Amniotic epithelial cell (primary cell): ENCODE measurements at places on chromosomes 2 and 18.

GRCh38 chr2:235766278-235766677 lies 272.4 kb downstream of the AGAP1 start:
- DNase-seq: peak; percentile 74

DNA sequence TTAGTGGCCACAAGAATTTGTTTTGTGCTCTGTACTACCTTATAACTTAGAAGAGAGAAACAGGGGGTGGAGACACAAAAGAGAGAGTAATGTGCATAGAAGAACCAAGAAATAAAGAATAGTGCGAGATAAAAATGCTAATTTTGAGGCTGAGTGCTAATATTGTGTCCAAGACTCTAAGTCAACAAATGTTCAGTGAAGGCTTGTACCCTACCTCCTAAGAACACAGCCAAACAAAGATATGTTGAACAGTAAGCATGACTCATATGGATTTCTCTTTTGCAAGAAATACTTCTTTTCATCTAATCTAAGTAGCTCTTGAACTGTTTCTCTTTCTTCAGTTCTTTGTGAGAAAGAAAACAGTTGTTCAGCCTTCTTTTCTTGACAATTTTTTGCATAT lies 45.2 kb downstream of the GAREM1 start:
- peak; percentile 91 for DNase-seq

DNA sequence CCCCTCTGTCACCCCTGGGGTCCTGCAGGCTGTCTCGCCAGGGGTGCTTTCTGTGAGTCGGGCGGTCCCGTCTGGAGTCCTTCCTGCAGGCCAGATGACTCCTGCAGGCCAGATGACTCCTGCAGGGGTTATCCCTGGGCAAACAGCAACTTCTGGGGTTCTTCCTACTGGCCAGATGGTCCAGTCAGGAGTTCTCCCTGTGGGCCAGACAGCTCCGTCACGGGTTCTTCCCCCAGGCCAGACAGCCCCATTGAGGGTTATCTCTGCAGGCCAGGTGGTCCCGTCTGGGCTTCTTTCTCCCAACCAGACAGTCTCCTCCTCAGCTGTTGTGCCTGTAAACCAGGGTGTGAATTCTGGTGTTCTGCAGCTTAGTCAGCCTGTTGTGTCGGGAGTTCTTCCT lies 27.6 kb downstream of the ADNP2 start:
- no peak for DNase-seq

DNA sequence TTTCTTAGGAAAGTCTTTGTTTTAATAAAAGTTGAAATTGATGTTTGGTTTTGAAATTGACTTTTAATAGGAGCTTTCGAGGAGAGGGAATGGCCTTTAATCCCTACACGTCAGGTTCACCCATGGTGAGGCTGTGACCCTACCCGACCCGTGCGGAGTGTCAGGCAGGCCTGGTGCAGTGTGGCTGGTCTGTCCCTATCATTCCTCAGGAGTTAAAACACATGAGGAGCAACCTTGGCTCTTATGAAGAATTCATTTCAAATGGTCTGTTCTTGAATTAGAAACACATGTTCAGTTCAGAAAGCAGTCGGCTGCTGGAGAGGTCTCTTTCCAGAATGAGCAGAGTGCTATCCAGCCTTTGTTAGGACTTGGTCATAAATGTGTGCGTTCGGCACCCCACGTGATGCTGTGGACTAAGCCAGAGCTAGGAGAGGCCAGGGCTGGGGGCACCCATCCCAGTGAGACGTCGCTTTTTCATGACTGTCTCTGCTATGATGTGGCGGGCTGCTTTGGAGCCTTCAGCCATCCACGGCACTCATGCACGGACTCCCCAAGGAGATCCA lies 54.7 kb downstream of the EMILIN2 start:
- DNase-seq: no peak

DNA sequence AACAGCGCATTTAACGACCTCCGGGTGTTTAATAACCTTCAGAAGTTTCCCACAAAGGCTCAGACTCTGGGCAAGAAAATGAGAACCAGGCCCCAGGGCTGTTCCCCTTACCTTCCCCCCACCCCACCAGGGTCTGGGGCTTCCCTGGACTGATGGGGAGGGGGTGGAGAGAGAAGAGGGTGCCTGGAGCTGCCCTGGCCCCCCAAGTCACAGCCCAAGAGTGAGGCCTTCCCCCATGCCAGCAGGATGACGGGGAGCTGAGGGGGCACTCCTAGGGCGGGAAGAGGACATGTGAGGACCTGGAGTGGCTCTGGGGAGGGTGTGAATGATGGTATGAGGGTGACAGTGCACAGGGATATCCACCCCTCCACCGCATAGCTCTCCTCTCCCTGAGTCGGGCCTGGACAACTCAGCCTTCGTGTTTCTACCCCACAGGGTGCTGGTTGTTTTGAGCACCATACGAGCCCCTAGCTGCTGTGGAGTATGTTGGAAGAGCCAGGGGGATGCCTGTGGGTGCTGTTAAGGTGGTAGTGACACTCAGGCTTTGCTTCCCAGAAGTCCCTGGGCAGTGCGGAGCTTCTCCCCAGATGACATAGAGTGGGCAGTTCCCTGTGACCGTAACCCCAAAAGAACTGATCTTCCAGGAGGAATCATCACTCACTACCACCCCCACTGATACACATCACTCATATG lies 3.9 kb downstream of the PKDCC start:
- no peak for DNase-seq

DNA sequence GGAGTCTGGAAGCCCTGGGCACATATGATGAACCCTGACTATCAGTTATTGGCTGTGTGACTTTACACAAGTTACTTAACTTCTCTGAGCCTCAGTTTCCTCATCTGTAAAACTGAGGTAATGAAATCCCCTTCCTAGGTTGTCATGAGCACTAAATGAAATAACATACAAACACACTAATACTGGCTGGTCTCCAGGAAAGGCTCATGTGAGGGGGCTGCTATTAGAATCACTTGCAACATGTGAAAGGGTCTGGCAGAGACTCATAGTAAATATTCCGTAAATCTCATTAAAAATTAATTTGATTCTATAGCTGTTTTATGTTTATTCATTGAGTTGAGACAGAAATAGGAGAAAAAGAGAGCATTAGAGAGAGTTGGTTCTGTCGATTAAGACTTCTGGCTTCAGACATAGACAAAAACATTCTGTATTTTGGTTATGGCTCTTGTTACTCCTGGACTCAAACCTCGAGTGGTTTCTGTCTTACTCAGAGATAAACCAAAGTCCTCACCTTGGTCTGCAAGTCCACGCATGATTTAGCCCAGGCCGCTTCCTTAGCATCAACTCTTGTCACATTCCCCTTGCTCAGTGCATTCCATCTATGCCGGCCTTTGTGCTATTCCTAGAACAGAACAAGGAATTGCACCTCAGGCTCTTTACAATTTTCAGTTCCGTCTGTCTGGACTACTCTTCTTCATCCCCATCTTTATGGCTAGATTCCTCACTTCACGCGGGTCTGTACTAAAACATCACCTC lies 139.1 kb downstream of the NXPH2 start:
- no peak for DNase-seq

- DNase-seq: no peak
Measured at GRCh38 chr18:74574916-74575315, 22.8 kb upstream of the ZNF407 start.

GRCh38 chr2:54042897-54043620 lies 72.3 kb upstream of the PSME4 start:
- DNase-seq: no peak

- DNase-seq: peak; percentile 97
Measured at GRCh38 chr2:109213646-109214433, 84.8 kb downstream of the SH3RF3 start.

DNA sequence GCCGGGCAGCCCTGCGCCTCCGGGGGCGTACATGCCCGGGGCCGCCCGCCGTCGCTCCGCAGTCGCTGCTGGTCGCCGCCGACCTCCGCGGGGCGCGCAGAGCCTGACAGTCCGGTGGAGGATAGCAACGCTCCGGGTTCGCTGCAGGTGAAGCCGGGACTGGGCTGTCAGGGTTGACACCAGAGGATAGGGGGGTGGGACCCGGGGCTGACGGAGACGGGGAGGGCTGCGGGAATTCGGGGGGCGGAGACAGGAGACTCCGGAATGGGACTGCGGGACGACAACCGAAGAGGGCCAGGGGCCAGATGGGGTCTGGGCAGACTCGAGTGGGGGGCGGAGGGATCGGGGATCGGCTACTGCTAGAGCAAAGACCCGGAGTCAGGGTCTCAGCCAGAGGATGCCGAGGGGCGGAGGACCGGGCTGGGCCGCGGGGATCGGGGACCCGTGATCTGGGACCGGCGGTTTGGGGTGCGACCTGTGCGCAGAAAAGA lies 403 bp downstream of the TMEM127 start:
- no peak for DNase-seq

DNA sequence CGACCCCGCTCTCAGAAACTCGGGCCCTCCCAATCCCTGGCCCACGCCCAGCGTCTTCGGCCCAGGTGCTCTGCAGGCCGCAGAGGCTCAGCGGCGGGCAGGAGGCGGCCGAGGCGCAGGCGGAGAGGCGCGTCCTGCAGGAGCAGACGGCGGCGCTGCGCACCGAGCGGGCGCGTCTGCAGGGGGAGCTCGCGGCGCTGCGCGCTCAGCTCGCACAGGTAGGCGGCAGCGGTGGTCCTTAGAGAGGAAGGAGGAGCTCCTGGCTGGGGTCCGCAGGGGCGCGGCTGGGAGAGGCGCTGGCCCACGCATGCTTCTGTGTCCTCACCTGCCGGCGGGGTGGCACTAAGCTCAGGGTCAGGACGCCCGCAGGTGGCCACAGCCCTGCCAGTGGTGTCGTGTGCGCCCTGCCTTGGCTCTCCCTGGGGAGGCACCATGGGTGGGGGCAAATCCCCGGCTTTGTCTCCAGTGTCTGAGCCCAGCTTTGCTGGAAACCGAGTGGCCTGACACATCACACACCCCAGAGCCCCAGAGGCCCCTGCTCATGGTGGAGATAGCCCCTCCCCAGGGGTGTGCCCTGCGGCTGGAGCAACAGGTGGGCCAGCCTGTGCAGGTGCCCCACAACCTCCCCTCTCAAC lies 14.9 kb upstream of the SNED1 start:
- peak; percentile 29 for DNase-seq

DNA sequence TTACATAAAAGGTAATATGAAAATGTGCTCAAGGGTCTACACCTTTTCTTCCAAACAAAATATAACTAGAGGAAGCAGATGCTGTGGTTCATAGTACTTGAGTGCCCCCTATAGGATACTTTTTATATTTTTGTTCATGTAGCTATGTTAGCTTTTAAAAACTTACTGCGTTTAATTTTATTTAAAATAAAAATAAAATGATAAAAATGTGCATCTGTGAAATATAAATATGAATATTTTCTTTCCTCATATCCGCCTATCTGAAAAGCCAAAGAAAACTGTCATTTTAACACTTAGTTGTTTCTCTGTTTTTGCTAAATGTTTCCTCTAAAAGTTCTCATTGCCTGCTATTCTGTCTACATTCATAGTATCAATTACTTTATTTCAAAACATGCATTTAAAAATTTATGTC lies 9.6 kb upstream of the LRP1B start:
- DNase-seq: peak; percentile 22

- no peak for DNase-seq
Measured at GRCh38 chr2:203882551-203882950, 15.0 kb downstream of the CTLA4 start.

DNA sequence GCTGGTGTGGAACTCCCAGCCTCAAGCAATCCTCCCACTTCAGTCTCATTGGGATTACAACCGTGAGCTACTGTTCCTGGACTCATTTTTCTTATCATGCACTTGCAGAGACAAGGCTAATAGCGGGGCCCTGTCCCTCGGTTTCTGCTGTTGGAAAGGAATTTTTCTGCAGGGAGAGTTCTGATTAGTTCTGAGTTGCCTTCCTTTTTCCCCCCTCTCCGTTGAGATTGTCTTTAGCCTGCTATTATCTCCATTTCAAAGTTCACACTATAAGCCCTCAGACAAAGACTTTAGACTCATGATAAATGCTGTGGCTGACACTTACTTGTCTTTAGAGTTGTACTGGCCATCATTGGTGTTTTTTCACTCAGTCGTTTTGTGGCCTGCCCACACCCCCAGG lies 97.2 kb downstream of the NCOA1 start:
- DNase-seq: no peak

DNA sequence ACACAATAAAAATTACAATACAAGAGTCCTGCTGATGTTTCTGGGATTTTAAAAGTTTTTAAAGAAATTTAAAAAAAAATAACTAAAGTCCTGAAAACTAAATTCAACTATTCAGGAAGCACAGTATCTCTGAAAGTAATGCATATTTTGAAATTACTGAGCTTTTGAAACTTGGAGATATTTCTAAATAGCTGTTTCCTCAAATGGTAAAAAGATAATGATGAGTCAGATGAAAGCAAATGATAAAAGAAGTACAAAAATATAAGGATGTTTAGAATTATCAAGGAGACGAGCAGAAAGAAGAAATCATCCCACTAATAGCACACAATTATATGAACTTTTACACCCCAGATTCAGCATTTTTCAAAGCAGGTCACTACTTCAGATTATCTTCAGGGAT lies 90.2 kb upstream of the SLC25A52 start:
- peak; percentile 30 for DNase-seq

- no peak for DNase-seq
Measured at GRCh38 chr2:105315314-105315713, 14.2 kb downstream of the TGFBRAP1 start.

- peak; percentile 66 for DNase-seq
Measured at GRCh38 chr2:9099341-9099751, 95.9 kb upstream of the MBOAT2 start.

DNA sequence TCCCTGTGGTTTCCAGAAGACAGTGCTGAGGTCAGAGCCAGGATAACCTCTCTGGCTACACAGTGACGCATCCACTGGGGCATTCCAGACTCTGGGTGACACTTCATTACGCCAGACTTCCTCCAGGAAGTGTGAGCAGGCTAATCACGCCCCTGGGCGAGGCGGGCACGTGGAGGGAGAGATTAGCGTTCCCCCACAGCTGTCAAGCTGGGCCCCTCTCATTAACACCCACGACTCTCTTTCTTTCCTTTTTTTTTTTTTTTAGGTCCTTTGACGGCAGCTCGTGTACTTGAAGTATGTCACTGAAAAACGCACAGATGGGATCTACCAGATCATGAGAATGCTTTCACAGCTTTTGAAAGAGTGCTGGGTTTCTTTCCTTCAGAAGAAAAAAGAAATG lies 274.6 kb downstream of the AFF3 start:
- peak; percentile 77 for DNase-seq

GRCh38 chr18:76937597-76937996 lies 115.2 kb downstream of the ZNF236 start:
- DNase-seq: no peak

DNA sequence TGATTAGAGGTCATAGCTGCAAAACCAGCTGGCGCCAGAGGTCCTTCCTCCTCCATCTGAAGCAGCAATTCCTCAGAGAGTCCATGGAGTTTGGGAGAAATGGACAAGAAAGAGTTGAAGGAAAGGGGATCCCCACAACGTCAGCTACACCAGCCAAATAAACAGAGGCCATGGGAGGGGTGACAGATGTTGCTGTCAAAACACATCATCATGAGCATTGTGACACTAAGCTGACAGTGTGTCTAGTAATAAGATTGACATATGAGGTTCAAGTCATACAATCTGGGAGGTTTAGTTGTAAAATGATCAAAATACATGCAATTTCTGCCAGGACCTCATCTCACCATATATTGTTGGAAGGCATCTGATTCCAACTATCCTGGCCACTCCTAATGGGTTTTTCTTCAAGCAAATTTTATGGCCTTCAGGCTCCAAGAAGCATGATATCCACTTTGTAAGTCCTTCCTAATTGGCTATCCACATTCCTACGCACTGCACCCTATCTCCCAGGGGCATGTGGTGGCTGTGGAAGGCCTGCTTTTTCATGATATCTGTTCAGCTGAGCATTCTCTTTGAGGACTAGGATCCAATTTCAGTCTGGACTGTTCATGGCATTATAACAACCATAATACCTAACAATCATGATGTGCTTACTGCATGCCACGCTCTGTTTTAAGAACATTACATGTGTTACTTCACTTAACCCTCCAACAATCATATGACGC lies 335.0 kb upstream of the ID2 start:
- DNase-seq: no peak

GRCh38 chr2:17540093-17540812 lies at the start of gene VSNL1:
Gene VSNL1 (plus strand): TSS chr2:17540696. CDS start chr2:17592075, 51,379 bp downstream.
- DNase-seq: peak; percentile 61
